Activated naive CD4-positive, alpha-beta T cell treated with anti-CD3 and anti-CD28 coated beads, Interleukin-2, amount 50 U/mL, for 16 hours (primary cell): ENCODE measurements at places on chromosomes 12 and 14.

GRCh38 chr12:11812586-11813437, 163.3 kb downstream of the ETV6 start:
- no peak for DNase-seq

- DNase-seq = no peak
Observed at GRCh38 chr12:24695657-24696329, 253.1 kb downstream of the BCAT1 start.

DNA sequence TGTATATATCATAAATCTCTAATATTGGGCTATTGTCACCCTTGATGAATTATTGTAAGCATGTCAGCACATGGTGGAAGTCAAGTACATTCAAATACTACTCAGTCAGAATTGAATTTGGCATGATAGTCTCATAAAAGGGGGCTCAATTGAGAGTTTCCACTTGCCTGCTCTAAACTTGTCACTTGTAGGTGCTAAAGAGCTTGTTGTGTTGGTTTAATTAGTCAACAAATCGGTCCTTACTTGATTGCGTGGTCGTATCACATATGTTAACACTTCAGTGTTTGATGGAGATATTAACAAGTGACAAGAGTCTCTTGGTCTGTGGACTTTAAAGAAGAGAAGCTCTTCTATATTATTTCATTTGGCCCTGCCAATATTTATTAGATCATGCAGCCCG, 81.1 kb downstream of the NKX2-1 start:
- no peak for DNase-seq

- no peak for DNase-seq
Observed at GRCh38 chr12:101826766-101827368, 3.9 kb downstream of the GNPTAB start.

DNA sequence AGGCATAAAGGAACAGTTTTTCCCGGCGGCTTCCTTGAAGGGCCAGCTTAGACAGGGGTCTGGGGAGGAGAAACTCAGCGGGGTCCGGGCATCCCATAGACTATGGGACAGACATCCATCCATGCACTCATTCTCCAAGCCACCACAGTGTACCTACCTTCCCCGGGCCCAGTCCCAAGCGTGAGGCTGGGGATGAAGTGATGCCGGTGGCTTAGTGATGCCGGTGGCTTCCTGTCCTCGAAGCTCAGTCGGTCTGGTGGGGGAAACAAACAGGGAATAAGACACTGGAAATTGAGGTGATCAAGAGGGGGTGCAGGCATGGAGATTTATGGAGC, 421 bp downstream of the RTL1 start:
- no peak for DNase-seq

DNA sequence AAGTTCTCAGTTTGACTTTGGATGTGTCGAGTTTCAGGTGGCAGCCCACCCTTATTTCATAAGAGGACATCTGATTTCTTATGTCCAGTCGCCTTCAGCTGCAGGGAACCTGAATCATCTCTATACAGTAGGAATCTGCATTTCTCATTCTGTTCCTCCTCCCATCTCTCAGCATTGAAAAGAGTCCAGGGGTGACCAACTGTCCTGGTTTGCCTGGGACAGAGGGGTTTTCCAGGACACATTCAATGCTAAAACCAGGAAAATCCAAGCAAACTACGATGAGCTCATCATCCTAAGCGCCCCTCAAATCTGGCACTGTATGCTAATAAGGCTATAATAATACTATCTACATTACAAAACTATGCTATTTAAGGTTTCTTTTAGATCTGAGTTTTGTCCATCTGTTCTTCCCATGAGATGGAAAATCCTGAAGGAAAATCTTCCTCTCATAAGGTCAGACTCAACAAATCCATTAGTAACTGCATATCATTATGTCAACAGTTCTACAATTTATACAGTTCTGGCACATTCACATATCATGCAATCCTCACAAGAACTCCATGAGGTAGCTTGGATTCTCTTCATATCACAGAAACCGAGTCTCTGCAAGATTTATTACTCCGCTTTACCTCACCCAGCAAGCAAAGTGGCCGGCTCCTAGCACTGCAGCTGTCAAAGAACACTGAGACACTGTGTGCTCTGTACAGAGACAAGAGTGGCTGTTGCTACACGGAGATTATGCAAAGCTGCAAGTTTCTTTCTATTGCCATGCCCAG, 15.6 kb upstream of the CALM1 start:
- DNase-seq = no peak

DNA sequence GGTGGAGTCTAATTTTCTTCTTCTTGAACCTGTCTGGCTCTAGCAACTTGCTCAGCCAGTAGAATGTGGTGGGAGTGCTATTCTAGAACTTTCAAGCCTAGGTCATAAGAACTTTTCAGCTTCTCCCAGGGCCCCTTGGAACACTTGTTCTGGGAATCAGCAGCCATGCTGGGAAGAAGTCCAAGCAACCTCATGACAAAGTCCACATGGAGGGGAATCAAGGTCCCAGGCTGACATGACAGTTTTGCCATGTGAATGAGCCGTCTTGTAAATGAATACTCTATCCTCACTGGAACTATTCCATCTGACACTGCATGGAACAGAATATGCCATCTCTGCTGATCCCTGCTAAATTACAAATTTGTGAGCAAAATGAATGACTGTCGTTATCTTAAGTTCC, 214.2 kb upstream of the TBX3 start:
- no peak for DNase-seq

- DNase-seq = no peak
Observed at GRCh38 chr14:98347686-98348085, 924.3 kb downstream of the BCL11B start.

GRCh38 chr14:91506226-91506625, 3.9 kb downstream of the PPP4R3A start:
- DNase-seq = no peak

DNA sequence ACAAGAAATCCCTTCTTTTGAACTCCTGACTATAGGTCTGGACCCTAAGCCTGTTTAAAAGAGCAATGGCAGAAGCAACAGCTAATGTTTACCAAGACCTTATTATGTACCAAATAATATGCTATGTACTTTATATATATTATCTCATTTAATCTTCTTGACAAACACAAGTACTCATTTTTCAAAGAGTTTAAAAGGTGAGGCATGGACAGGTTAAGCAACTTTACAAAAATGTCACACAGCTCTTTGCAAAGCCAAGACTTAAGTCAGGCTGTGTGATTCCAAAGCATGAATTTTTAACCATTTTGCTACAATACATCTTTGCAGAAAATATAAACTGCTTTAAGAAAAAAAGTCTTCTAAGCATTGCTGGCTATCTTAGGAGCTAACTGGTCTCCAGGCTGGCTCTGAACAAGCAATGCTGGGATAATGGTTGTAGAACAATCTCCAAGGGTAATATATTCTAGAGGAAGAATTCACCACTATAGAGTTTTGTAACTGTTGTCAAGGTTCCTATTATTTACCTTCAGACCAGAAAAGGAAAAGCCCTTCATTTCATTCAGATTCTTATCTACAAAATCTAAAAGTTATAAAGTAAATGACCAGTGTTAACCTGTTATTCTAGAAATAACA, 22.1 kb downstream of the SYNJ2BP start:
- no peak for DNase-seq

DNA sequence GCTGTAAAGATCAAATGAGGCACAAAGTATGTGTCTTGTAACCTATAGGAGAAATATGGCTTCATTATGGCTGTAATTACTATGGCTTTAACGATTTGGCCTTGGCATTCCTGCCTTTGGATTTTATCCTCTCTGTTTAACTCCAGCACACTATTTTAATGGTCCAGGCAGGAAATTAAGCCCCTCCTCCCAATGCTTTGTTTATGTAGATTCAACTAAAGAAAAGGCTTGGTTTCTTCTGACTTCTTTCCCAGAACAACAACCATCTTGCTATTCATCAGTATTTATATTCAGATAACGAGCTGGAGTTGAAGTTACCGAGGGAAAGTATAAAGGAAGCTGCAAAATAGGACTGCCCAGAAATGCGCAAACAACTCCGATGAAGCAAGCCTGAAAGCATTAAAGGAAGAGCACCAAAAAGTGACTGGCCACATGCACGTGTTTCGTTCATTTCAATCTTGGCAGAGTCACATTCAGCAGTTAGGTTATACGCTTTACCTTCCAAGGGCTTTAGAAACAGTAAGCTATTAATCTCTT, 104.6 kb downstream of the NELL2 start:
- no peak for DNase-seq

DNA sequence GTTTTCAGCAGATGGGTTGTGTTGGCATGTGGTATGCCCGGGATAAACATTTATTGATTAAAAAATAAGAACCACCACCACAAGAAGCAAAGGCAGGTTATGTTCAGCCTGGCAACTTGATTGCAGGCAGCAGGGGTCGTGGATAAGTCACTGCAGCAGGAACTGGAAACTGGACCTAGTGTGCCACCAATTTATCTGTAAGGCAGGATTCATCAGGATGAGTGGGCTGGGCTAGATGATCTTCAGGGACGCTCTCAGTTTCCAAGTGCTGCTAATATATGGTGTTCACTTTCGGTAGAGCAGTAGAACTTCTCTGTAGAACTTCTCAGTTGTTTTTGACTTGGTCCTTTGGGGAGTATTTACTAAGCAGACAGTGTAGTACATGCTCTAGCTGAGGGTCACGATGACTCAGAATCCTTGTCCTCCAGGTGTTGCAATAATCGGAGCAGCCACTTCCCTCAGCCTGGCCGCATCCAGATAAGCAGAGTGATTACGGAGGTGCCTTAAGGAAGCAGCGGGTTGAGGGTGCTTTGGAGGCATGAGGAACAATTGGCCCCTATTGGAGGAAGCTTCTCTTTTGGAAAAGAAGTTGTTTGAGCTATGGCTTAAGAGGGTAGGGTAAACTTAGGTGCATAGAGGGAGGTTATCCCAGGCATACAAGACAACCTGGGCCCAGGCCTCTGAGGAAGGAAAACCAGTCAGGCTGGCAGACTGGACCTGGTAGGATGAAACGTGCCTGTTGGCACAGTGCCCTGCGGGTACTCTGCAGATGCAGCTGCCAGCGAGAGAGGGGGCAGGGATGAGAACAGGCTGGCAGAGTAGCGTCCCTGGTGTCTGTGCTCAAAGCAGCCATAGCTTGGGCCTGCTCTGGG, 104.0 kb downstream of the GPR135 start:
- no peak for DNase-seq

DNA sequence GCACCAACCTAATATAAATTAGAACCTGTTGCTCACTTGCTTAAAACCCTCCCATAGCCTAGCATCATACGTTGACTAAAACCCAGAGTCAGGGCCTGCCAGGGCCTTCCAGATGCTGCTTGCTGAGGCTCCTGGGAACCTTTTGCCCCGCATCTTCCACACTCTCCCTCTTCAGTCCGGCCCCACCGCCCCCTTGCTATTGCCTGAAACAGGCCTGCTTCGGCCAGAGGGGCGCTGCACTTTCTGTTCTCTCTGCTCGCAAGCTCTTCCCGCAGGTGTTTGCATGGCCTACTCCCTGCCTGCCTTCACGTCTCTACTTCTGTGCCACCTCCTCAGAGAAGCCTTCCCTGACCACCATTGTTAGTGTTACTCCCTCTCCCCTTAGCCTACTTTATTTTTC, 13.7 kb upstream of the TCTN2 start:
- no peak for DNase-seq

- no peak for DNase-seq
Observed at GRCh38 chr14:55706893-55707292, 126.9 kb downstream of the KTN1 start.

GRCh38 chr12:19437996-19438395, 1.3 kb upstream of the AEBP2 start:
- DNase-seq = no peak

DNA sequence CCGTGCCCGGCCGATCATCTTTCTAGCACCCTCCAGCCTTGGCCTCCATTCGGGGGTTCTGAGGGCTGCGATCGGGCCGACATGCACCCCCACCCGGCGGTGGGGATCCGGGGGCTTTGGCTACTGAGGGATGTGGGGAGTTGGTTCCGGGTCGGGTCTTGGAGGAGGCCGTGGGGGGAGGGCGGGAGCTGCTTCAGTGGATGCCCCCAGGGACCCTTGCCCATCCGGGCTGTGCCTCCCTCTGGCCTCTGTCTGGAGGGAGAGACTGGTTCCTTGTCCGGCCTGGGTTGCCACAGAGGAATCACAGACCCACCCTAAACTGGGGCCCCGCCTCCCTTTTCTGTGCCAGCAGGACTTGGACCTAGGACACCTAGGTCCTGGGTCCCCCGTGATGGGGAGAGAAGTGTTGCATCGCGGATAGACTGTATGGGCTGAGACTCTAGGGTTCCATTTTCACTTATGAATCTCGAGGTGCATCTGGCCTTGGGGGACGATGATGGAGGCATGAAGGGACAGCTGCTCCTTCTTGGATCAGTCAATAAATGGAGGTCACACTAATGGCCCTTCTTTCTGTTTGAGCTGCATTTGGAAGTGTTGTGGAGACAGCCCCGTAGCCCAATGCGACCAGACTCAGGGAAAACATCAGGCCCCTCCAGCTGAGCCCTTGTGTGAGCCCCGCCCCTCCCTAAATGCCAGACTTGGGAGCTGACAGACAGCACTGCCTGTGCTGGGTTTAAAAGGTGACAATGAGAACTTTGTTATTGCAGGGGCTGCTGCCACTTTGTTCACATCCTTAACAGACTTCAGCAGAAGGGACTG, 577 bp downstream of the DTX3 start:
- DNase-seq = no peak

DNA sequence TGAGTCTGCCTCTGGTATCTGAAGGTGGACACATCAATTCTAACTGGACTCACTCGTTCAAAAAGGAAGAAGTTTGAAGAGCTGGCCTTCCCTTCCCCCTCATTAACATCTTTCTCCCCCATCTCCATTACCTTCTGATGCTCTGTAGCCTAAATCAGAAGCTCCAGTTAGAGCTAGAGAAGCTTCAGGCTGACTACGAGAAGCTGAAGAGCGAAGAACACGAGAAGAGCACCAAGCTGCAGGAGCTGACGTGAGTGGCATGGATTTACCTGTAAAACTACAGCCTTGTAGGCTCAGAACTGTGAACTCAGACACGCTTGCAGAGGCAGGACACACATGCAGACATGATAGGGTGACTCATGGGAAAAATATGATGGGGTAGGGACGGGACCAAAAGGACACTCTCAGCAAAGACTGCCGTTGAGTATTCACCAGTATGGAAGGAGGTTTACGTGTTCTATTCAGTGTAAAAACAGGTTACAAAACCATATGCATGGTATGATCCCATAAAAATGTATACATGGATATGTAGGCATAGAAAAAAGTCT, 14.3 kb upstream of the PIP4K2C start:
- no peak for DNase-seq

GRCh38 chr14:86826661-86827060, 1166.3 kb downstream of the GALC start:
- DNase-seq = no peak

DNA sequence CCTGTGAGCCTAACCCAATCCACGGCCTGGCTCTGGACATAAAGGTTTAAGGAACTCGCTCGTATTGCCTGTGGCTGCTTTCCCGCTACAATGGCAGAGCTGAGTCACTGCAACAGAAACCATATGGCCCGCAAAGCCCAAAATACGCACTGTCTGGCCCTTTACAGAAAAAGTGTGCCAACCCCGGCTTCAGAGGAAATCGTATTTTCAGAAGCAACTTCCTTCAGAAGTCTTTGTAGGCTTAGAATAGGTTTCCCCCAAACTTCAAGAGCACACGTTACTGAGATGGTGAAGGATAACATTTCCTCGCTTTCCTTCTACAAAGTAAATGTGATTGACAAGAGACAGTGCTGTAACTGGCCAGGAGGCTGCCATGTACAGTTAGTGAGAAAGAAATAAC, 34.8 kb upstream of the TESC start:
- DNase-seq = no peak
